Stimulated activated CD8-positive, alpha-beta memory T cell treated with anti-CD3 and anti-CD28 coated beads, Interleukin-12 subunit alpha, Interleukin-12 subunit beta, amount 100 ng/mL, for 4 hours (primary cell): ENCODE measurements at places on chromosomes 1 and 21.

GRCh38 chr1:4527819-4528218, 126.6 kb upstream of the AJAP1 start:
- DNase-seq: no peak

GRCh38 chr1:180183426-180183825, 28.8 kb downstream of the QSOX1 start:
- DNase-seq: no peak

GRCh38 chr1:236535662-236536161, 11.9 kb downstream of the LGALS8 start:
- no peak for DNase-seq

- DNase-seq: no peak
Measured at GRCh38 chr1:99887890-99888289, 37.7 kb downstream of the AGL start.

DNA sequence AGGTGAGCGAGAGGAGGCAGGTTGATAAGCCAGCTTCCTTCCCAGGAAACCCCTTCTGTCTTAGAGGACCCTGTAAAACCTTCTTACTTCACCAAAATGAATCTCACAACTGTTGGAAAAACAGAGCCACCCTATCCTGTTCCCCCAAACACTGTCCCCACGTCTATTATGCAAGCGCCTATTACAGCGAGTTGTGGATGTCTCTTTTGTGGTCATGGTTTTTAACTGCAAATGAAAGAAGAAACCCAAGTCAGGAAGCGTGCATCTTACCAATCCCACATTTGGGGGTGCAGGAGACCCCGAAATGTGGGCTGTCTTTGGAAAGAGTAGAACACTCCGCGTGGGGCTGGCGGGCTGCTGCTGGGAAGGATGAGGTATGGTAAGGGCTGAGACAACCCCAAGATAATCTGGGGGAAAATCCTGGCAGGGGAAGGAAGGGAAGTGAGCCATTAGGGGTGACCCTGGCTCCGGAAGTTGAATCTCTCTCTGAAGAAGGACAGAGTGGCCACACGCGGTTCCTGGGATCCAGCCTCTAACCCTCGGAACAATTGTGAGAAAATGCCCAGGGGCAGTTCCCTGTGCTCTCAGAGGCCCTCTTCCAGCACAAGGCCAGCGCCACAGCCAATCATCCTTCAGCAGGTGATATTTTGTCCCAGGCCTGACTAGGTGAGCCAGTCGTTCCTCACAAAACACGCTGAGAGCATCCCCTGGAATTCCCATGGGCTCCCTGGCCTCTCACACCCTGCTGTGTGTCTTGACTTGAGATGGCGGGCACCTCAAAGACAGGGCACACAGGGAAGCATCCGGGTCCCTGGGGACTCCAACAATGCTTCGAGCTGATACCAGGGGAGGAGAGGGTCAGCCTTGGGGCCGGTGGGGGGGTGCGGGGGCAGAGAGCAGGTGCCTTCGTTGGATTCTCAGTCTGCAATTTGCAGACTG, 168.5 kb upstream of the IRF2BP2 start:
- no peak for DNase-seq

DNA sequence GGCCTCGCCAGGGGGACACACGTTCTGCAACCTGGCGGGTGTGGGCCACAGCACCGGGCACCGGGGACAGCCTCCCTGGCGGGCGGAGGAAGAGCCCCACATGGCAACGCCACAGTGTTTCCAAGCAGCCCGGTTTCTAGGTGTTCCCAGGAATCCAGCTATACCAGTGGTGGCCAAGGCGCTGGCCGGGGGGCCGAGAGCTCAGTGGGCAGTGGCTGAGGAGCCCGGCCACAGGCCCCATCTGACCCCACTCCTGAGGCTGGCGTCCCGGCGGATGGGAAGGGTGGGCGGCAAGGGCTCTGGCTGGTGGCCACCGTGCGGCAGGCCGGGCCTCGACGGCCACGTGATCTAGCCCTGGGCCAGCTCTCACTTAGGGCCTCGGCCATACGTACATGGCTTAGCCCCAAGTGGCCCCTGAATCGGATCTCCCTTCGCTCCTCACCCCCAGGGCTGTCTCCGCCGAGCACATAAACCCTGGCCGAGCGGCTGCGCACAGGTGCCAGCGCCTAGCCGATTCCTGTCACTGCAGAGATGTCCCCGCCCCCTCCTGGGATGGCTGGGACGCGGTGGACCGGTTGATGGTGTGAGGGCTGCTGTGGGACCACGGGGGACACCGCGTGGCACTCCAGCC, 68.7 kb downstream of the MORN1 start:
- DNase-seq: no peak

DNA sequence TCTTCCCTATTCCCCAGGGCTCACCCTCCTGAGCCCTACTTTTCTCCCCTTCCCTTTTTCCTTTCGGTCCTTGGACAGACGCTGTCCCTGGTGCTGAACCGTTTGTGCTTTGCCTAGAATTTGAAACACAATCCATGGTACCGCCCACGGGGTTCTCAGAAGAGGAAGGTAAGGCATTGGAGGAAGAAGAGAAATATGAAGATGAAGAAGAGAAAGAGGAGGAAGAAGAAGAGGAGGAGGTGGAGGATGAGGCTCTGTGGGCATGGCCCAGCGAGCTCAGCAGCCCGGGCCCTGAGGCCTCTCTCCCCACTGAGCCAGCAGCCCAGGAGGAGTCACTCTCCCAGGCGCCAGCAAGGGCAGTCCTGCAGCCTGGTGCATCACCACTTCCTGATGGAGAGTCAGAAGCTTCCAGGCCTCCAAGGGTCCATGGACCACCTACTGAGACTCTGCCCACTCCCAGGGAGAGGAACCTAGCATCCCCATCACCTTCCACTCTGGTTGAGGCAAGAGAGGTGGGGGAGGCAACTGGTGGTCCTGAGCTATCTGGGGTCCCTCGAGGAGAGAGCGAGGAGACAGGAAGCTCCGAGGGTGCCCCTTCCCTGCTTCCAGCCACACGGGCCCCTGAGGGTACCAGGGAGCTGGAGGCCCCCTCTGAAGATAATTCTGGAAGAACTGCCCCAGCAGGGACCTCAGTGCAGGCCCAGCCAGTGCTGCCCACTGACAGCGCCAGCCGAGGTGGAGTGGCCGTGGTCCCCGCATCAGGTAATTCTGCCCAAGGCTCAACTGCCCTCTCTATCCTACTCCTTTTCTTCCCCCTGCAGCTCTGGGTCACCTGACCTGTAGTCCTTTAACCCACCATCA, 10.4 kb downstream of the BCAN start:
- no peak for DNase-seq

DNA sequence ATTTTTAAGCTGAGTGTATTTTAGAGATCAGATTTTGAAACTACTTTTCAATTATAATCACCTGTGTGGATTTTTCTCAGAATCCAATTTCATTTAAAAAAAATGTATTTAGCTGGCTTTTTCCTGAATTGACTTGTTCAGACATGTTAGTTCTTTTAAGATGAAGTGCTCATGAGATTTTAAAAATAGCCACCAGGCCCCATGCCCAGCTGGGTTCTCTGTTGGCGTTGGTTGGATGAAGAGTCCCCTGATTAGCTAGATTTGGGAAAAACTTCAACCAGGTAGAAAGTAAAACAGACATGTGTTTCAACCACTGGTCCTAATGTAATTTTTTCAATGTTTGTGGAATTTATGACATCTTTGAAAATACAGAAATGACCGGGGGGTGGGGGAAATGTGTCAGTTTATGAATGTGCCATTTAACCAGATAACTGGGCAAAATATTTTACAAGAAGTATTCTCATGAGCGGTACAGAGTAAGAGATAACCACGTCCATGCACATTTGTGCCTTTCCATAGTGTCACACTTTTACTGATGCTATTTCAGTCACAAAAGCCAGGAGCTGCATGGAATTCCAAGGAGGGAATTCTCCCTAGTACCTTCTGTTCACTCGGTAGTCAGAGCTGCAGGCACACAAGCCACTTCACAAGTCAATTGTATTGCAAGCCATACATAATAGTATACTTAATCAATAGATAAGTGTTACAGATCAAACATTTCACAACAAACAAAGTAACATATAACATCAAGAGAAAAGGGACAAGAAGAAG, 51.1 kb downstream of the KCNK1 start:
- no peak for DNase-seq

- no peak for DNase-seq
Measured at GRCh38 chr1:69401879-69402278, 165.8 kb upstream of the LRRC7 start.

- no peak for DNase-seq
Measured at GRCh38 chr21:26120828-26121227, 49.7 kb downstream of the APP start.
